ENCODE measurements at places on chromosomes 2 and 18.

DNA sequence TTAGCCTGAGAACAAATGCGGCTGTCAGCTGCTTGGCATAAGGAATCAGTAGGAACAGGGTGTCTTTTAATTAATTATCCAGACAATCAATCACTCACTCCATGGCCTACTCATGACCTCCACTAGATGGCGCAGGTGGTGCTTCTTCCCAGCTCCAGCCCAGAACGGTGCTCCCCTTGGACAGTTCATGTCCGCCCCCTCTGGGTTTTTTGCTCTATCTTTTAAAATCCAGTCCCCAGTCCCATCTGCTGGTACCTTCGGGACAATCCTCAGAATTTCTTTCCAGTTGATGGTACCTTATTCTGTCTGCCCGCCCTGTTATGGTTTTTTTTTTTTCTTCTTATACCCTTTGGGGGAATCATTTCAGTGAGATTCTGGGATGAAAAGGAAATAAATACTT, 99.8 kb downstream of the CACNB4 start:
- peaks cover 41% of the 10 kb centered on the region for H3K4me1 ChIP-seq
- no peak overlapping the region for H3K27ac ChIP-seq
- no peak overlapping the region for H3K4me3 ChIP-seq

- no peak overlapping the region for H3K27ac ChIP-seq
- DNase-seq, result no peak
- H3K4me3 ChIP-seq, result no peak overlapping the region
- no peaks in the 10 kb centered on the region for H3K36me3 ChIP-seq
- H3K27me3 ChIP-seq, result no peaks in the 10 kb centered on the region
Observed at GRCh38 chr18:70276416-70277191, 12.2 kb upstream of the SOCS6 start.

DNA sequence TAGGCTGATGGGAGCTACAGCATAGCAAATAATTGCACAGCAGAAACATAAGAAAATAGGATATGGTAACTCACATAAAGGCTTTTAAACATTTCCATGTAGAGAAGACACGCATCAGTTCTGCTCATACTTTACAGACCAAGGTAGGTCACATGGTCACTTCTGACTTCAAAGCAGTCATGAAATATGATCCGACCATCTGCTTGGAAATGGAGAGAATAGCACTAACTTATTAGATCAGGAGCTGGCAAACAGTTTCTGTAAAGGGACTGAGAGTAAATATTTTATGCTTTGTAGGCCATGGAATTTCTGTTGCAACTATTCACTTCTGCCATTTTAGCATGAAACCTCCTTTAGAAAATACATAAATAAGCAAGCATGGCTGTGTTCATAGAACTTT, 936.6 kb upstream of the FANCL start:
- no peaks in the 10 kb centered on the region for H3K36me3 ChIP-seq
- DNase-seq, result no peak
- no peak overlapping the region for H3K27ac ChIP-seq
- H3K4me3 ChIP-seq, result no peak overlapping the region
- no peaks in the 10 kb centered on the region for H3K27me3 ChIP-seq

DNA sequence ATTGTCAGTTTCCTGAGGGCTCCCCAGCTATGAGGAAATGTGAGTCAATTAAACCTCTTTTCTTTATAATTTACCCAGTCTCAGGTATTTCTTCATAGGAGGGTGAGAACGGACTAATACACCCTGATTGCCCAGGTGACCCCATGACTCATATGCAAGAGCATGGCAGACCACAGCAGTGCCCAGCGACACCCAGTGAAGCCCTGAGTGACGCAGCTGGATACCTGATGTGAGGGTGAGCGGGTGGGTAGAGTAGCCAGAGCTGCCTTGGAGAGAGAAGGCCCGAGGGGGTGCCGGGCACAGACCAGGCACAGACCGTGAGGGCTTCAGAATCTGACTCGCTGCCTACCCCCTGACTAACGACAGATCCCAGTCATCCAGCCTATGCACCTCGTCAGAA, 15.4 kb downstream of the ALPG start:
- peaks cover 5% of the 10 kb centered on the region for H3K27me3 ChIP-seq
- H3K36me3 ChIP-seq, result no peaks in the 10 kb centered on the region
- no peak overlapping the region for H3K27ac ChIP-seq
- peaks cover 20% of the 10 kb centered on the region for H3K4me1 ChIP-seq

DNA sequence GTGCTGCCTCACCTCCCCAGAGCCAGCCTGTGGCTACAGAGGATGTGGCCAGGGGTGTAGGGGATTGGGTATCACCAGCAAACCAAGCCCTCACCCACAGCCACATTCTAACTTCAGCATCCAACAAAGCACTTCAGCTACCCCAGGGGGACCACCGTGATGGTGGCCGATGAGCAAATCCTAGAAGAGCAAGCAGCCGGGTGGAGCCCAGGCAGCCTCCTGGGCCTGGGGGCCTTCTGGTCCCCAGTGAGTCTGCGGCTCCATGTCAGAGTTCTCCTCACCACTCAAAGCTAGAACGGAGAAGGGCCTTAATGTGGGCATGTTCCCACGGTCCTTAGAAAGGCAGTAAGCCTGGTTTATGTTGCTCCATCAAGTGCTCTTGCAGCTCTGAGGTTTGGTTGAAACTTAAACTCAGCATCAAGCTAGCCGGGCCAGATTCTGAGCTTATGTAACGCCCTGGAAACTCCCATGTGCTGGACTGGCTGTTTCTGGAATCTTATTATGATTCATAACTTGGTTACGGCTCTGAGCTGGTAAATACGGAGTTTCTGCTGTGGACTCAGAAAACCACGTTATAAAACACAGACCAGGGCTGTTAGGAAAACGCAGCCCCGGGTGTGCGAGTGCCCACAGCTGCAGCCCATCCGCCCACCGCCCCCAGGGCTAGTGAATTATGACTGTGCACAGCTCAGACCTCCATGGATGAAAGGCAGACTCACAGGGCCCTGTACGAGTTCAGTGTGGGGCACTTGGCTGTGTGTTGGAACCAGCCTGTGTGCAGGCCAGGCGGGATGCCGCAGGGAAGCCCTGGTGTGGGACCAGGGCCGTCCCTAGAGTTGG, 99.8 kb downstream of the SEPTIN10 start:
- peak; percentile 28 for DNase-seq
- H3K27me3 ChIP-seq, result no peaks in the 10 kb centered on the region
- H3K4me1 ChIP-seq, result peaks cover 7% of the 10 kb centered on the region
- peak overlapping the region; percentile 55 for H3K4me3 ChIP-seq
- no peaks in the 10 kb centered on the region for H3K36me3 ChIP-seq
- H3K27ac ChIP-seq, result peak overlapping the region; percentile 77

GRCh38 chr2:37599688-37600525, 71.5 kb downstream of the CDC42EP3 start:
- no peak overlapping the region for H3K27ac ChIP-seq
- H3K36me3 ChIP-seq, result no peaks in the 10 kb centered on the region
- H3K4me3 ChIP-seq, result peak overlapping the region; percentile 15
- DNase-seq, result no peak

DNA sequence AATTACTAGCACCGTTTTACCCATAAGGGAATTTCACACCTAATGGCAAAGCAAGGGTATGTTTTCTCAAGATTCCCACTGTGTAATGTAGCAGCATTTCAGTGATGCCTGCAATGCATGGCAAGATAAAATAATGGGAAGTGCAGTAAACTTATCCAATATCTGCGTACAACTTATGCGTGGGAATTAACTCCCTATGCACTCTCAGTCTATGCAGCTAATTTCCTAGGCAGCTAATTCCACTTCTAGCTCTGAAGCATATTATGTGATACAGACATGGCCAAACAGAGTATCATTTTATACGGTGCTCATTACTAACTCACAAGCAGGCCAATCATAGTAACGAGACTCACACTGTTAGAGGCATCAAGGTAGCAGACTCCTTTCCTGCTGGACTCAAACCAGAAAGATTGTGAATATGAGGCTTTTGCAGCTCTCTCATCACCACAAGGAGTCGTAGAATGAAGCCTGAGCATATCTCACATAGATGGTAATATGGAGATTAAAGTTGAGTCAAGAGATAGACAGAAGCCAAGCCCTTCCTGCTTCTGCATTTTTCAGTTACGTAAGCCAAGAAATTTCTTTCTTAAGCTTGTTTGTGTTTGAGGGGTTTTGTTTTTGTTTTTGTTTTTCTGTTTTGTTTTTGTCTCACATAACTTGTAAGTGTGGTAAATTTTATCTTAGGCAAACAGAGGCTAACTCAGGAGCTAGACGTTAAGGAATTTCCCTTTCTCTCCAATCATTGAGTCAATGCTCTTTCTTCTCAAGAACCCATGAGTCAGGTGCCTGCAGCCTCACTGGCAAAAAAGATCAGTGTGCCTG, 34.8 kb upstream of the ITGAV start:
- no peaks in the 10 kb centered on the region for H3K4me1 ChIP-seq
- DNase-seq, result no peak
- H3K27me3 ChIP-seq, result no peaks in the 10 kb centered on the region
- no peaks in the 10 kb centered on the region for H3K36me3 ChIP-seq

GRCh38 chr2:136006658-136007057, 21.2 kb upstream of the DARS1 start:
- no peaks in the 10 kb centered on the region for H3K36me3 ChIP-seq
- no peak overlapping the region for H3K27ac ChIP-seq
- no peaks in the 10 kb centered on the region for H3K4me1 ChIP-seq
- no peak for DNase-seq
- H3K27me3 ChIP-seq, result no peaks in the 10 kb centered on the region

- peaks cover 15% of the 10 kb centered on the region for H3K4me1 ChIP-seq
- H3K4me3 ChIP-seq, result peak overlapping the region; percentile 2
- H3K27me3 ChIP-seq, result no peaks in the 10 kb centered on the region
- DNase-seq, result no peak
Observed at GRCh38 chr2:148614322-148615049, 30.1 kb upstream of the EPC2 start.

DNA sequence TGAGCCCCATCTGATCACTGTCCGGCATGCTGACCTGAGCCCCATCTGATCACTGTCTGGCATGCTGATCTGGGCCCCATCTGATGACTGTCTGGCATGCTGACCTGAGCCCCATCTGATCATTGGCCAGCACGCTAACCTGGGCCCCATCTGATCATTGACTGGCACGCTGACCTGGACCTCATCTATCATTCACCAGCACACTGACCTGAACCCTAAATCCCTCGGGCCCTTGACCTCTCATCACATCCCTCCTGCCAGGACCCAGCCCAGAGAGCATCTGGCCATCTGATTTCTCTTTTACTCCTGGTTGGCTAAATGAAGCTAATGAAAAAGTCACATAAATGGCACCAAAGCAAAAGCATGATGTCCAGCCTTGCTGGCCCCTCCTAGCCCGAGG, 207.1 kb downstream of the NDUFA10 start:
- H3K4me3 ChIP-seq, result no peak overlapping the region
- no peak overlapping the region for H3K27ac ChIP-seq
- DNase-seq, result no peak

GRCh38 chr2:231752061-231752460, 29.0 kb downstream of the PDE6D start:
- no peak overlapping the region for H3K27ac ChIP-seq
- H3K27me3 ChIP-seq, result no peaks in the 10 kb centered on the region
- H3K4me1 ChIP-seq, result no peaks in the 10 kb centered on the region
- H3K4me3 ChIP-seq, result no peak overlapping the region
- no peak for DNase-seq

DNA sequence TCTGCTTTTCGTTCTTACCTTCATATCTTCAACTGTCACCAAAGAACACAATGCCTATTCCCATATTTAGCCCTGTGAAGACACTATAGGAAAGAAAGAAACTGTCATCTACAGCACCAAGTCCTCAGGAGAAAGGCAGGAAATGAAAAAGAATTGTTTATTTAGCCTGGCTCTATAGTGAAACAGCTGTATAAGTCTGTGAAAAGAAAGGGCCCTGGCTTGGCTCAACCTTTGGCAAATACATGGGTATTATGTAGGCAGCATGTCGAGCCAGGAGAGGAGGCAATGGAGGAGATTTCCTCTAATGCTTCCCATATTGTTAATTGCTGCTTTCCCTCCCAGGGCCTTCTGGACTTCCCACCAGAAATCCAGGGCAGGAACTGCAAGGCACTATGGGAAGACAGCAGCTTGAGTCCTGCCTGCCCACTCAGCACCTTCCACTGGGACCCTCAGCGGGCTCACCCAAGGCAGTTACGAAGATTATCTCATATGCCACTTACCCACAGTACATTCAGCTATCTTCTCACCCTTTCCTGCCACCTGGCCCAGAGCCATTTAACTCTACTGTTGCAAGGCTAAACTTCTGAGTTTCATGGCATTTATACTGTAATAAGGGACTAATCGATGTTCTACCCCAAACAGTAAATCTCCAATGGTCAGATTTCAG, 30.1 kb downstream of the SLC8A1 start:
- H3K36me3 ChIP-seq, result no peaks in the 10 kb centered on the region
- peaks cover 38% of the 10 kb centered on the region for H3K4me1 ChIP-seq
- H3K27me3 ChIP-seq, result no peaks in the 10 kb centered on the region
- H3K4me3 ChIP-seq, result no peak overlapping the region

- peaks cover 49% of the 10 kb centered on the region for H3K4me1 ChIP-seq
- peak overlapping the region; percentile 90 for H3K27ac ChIP-seq
- peak overlapping the region; percentile 82 for H3K4me3 ChIP-seq
- no peak for DNase-seq
- H3K36me3 ChIP-seq, result no peaks in the 10 kb centered on the region
- no peaks in the 10 kb centered on the region for H3K27me3 ChIP-seq
Observed at GRCh38 chr2:54457323-54458023, 1.3 kb downstream of the SPTBN1 start.

DNA sequence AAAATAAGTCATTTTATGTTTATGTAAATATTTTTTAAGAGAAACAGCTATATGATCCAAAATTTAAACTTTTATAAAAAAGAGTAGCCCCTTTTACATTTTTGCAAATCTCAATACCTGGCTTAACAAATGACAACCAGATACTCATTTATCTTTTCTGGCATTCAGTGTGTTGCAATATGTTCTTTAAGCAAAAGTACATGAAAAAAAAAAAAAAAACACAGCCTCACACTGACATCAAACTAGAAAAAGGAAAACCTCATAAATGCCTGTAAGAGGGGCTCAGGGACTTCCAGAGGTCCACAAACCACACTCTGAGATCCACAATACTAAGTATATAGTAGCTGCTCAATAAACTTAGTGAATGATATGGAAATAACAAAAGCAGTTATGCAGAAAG, 21.9 kb downstream of the PPP4R3B start:
- H3K4me1 ChIP-seq, result peaks cover 5% of the 10 kb centered on the region
- no peaks in the 10 kb centered on the region for H3K27me3 ChIP-seq
- H3K27ac ChIP-seq, result no peak overlapping the region
- no peak overlapping the region for H3K4me3 ChIP-seq
- DNase-seq, result no peak

GRCh38 chr2:3246928-3247714, 130.5 kb downstream of the EIPR1 start:
- H3K4me3 ChIP-seq, result no peak overlapping the region
- no peak for DNase-seq
- H3K36me3 ChIP-seq, result peaks cover 13% of the 10 kb centered on the region
- no peak overlapping the region for H3K27ac ChIP-seq
- H3K4me1 ChIP-seq, result no peaks in the 10 kb centered on the region
- H3K27me3 ChIP-seq, result no peaks in the 10 kb centered on the region

GRCh38 chr2:199466692-199467065, 8.9 kb upstream of the SATB2 start:
- no peak overlapping the region for H3K4me3 ChIP-seq
- H3K27ac ChIP-seq, result no peak overlapping the region
- no peak for DNase-seq
- H3K36me3 ChIP-seq, result no peaks in the 10 kb centered on the region

- H3K36me3 ChIP-seq, result no peaks in the 10 kb centered on the region
- H3K27me3 ChIP-seq, result no peaks in the 10 kb centered on the region
- no peak overlapping the region for H3K27ac ChIP-seq
- H3K4me3 ChIP-seq, result no peak overlapping the region
Observed at GRCh38 chr18:36358141-36358540, 60.6 kb downstream of the FHOD3 start.

All from thoracic aorta (tissue), 2 donors.